CD4-positive, alpha-beta T cell treated with Interleukin-10 for 1 hour (primary cell): ENCODE measurements at places on chromosomes 11 and 22.

DNA sequence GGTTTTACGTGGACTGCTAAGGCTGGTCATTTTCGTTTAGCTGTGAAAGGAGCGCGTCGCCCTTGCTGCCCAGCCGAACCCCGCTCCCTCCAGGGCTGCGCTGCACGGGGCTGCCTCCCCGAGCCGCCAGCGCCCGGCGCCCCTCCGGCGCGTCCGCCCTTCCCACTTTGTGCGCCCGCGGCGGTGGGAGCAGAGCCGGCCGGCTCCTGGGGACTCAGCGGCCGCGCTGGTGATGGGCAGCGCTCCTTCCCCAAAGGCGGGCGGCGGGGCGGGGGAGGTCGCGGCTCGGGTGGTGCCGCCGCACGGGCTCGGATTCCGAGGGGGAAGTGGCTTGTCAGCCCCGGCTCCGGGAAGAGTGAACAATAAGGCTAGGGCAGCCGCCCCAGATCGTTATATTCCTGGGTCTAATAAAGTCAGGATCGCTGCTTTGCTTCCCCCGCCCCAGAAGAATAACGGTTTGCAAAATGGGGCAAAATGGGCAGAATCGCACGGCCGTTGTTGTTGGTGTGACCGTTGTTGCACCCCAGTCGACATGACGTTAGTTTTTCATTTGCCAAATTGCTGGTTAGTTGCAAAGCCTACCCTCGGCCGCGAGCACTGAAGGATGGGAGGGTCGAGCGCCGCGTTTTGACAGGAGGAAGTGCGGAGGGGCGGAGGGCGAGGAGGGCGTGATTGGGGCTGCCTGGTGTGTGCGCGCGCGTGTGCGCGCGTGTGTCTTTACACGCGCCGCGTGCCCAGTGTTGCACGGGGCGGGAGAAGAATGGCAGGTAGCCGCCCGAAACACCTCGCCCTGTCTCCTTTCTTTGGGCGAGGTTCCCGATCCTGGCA is 745 bp downstream of the NCAM1 start:
- DNase-seq: no peak

GRCh38 chr11:1906181-1906580 is 13.3 kb upstream of the TNNT3 start:
- DNase-seq: no peak

DNA sequence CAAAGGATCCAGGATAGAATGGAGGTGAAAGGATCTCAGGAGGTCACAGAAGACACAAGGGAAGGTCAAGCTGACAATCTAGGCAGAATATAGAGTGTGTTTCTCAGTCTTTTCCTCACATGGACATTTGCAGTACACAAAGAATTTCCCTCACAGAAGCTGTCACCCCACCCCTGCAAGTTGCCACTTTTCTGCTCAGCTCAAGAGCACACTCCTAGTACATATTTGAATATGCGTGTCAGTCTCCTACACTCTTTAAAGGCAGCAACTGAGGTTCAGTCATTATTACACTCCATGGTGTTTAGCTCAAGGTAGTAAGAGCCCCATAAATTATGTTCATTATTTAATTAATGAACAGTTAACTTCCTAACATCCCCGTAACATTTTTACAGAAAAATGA is 59.1 kb downstream of the ETS1 start:
- DNase-seq: no peak

DNA sequence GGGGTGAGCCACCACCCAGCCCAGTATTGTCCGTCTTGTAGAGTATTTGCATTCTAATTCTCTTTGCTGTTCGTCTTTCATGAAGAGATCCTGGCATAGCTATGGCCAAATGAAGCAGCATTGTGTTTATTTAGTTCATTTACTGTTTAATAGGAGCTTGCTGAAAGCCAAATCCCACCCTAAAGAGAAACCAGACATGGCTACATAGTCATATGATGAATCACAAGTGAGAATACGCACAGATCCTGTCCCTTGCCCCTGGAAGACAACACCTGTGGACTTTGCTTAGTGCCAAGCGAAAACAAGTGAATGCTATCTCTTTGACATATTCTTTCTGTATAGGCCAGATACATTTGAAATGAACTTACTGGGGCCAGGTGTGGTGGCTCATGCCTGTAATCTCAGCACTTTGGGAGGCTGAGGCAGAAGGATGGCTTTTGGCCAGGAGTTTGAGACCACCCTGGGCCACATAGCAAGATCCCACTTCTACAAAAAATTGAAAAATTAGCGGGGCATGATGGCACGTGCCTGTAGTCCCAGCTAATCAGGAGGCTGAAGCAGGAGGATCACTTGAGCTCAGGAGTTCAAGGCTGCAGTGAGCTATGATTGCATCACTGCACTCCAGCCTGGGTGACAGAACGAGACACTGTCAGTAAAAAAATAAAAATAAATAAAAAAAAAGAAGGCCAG is 5.1 kb upstream of the ARFGAP3 start:
- no peak for DNase-seq

DNA sequence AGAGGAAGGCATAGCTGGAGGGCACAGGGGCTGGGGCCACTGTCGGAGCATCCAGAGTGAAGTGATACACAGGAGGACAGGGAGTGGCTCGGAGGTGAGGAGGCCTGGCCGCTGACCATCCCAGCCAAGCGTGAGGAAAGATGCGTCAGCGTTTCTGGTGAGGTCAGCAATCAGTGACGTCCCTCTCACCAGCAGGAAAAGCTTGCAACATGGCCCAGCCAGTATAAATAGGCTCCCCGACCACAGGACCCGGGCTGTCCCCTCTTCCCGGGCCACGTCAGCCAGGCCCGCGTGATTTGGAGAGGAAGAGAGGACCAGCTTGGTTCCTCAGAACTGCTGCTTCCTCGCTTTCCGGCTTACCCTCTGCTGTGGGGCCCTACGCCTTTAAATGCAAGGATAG is 4.2 kb upstream of the OSM start:
- no peak for DNase-seq

- DNase-seq: no peak
Measured at GRCh38 chr11:121899520-121899919, 216.5 kb downstream of the BLID start.

GRCh38 chr22:23756891-23757290 is 2.7 kb upstream of the VPREB3 start:
- DNase-seq: no peak

DNA sequence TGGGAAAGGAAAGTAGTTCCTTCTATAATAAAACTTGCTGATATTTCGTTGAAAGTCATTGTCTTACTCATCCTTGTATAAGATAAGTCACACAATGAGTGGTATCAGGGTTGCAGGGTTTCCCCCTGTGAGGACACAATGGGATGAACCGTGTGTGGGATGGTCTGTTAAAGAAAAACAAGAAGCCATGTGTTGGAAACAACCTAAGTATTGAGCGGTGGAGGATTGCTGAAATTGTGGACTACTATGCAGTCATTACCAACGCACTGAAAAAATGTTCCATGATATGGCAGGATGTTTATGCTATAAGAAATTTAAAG is 28.6 kb downstream of the PTPRJ start:
- no peak for DNase-seq

DNA sequence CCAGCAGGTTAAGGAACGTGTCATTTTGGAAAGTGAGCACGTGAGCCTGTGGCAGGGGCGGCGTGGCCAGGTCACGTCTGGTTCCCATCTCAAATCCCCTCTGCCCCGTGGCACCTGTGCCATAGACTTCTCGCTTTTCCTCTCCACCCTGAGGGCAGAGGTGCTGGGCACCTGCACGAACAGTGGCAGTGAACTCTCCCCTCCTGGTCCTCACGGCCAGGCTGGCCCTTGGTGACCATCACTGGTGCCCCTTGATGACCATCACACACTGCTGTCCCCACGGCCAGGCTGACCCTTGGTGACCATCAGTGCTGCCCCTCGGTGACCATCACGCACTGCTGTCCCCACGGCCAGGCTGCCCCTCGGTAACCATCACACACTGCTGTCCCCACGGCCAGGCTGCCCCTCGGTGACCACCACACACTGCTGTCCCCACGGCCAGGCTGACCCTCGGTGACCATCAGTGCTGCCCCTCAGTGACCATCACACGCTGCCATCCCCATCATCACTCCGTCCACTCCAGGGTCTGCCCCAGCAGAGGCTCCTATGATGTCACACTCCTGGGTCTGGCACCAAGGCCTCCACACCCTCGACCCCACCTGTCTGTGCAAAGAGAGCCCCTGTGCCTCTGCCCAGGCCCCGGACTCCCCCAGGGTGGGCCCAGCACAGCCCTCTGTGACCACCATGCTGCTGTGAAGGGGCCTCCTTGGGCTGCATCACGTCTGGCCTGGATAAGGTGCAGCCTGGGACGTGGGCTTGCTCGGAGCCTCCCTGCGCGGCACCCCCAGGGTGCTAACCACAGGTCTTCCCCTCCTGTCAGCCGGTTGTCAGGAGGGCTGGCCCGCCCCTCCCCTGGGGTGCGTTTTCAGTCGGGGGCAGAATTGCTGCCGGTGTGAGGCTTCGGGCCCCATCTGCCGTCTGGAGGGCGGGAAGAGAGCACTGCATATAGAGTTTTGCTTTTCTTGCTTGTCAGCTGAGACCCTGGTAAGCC is 738.6 kb downstream of the BRD1 start:
- DNase-seq: no peak
